ENCODE measurements at places on chromosomes 3 and 15.

- DNase-seq = no peak
Measured at GRCh38 chr15:80474224-80475215, 70.3 kb downstream of the ARNT2 start.

GRCh38 chr3:18572809-18573208, 147.7 kb upstream of the SATB1 start:
- DNase-seq = no peak

DNA sequence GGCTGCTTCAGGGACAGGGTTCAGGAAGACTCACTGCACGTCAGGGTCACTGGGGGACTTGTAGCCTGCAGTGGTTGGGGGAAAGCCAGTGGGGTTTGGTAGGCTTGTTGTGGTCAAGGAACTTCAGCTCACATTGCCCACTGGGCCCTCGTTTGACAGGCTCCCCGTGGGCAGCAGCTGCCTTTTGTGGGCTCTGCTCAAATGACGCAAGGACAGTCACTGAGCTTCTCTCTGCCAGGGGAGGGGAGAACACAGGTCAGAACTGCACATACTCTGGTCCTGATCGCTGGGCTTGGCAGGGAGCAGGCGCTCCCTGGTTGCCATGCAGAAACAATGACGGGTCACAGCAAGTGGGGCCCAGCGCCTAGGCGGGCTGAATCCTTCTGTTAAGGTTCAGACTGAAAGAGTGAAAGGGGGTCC, 45.5 kb downstream of the FAM174B start:
- no peak for DNase-seq

- DNase-seq = no peak
Measured at GRCh38 chr3:21673393-21673792, 77.6 kb downstream of the ZNF385D start.
